Stimulated activated CD4-positive, alpha-beta T cell treated with anti-CD3 and anti-CD28 coated beads, Interleukin-12 subunit alpha, Interleukin-12 subunit beta, amount 100 ng/mL, for 4 hours (primary cell): ENCODE measurements at places on chromosomes 12 and 14.

DNA sequence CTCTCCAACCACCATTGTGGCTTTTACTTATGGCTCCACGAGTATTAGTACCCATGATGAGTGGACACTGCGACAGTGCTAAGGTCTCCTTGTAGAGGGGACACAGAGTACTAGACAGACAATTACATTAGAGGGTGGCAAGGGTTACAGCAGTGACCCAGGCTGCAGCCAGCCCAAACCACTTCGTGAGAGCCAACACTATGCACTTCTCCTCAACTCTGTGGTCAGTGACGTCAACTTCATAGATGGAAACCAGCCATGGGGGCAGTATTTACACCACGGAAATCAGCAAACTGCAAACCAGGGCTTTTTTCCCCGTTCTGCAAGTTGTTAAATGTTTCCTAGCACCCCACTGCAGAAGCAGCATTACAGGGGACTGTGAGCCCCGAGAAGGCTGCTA lies 61.6 kb upstream of the ZFP36L1 start:
- no peak for DNase-seq

DNA sequence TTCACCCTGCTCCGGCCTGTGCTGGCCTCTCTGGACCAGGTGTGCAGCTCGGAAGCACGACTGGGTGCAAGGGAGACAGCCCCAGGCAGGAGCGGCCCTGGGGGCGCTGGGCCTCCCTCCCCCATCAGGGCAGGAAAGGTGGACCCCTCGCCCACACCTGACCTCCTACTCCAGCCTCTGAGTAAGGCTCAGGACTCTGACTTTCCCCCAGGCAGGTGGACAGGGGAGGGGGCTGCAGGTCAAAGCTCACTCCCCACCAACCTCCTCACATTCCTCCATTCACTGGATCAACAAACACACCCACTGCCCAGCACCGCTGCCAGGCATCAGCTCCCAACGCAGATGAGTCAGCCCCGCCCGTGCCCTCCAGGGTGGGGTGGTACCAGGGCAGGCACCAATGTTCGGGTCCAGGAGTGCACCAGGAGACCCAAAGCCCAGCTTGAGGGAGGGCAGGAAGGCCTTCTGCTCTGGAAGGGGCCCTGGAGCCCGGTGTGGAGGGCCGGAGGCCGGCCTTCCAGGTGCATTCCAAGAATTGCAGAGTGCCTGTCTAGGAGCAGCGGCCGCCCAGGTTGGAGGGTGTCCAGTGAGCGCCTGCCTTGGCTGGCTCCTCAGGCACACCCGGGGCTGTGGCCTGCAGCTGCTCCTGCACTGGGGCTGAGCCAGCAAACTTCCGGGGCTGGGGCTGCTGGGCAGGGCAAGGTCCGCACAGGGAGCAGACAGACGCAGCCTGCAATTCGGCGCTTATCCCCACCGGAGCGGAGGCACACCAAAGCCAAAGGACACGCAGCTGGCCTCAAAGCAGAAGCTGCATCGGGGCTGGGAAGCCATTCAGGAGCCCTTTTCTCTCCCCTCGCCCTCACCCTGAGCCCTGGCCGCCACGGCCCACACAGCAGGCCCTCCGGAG lies 1.6 kb upstream of the INF2 start:
- DNase-seq = no peak

GRCh38 chr14:87667659-87668058 lies 325.3 kb downstream of the GALC start:
- no peak for DNase-seq

GRCh38 chr14:78164226-78164853 lies 5.8 kb upstream of the NRXN3 start:
- no peak for DNase-seq

- DNase-seq = no peak
Measured at GRCh38 chr14:74984236-74985027, 18.3 kb upstream of the EIF2B2 start.

- DNase-seq = no peak
Measured at GRCh38 chr14:100051103-100051502, 14.1 kb upstream of the EVL start.

DNA sequence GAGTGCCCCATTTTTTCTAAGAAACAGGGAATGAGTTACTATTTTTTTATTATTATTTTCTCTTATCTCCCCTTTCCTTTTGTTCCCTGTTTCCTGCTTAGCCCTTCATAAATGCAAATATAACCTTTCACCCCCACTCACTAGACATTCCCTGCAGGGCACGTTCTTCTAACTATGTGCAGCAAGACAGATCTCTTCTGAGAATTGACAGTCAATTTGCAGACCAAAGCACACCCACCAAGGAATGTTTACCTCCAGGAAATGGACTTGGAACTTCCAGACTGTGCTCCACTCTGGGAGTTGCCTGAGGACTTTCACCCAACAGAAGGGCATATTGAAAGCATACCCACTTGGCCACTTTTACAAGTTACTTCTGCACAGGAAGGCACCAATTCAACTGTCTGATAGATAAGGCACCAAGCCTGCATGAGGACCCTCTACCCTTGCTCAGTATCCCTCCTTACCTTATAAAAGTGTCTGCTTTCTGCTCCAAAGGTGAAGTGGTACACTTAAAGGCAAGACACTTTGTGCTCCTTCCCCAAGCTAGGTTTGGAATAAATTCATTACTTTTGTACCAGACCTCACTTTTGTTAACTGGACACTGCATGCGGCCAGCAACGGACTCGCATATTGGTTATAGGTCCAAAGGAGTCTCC lies 6.5 kb downstream of the TAS2R19 start:
- no peak for DNase-seq

- DNase-seq = no peak
Measured at GRCh38 chr12:66065641-66066136, 64.9 kb downstream of the LLPH start.

DNA sequence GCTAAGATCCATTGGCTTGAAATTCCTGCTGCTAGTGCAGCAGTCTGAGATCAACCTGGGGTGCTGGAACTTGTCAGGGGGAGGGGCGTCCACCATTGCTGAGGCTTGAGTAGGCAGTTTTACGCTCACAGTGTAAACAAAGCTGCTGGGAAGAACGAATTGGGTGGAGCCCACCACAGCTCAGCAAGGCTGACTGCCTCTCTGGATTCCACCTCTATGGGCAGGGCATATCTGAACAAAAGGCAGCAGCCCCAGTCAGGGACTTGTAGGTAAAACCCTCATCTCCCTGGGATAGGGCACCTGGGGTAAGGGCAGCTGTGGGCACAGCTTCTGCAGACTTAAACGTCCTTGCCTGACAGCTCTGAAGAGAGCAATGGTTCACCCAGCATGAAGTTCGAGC lies 191.7 kb downstream of the ALG10B start:
- no peak for DNase-seq

- no peak for DNase-seq
Measured at GRCh38 chr14:60323199-60323896, 74.3 kb downstream of the PPM1A start.

- peak; percentile 80 for DNase-seq
Measured at GRCh38 chr14:106556665-106557289, 1030.4 kb downstream of the TMEM121 start.

GRCh38 chr12:108849660-108850059 lies 7.7 kb downstream of the SSH1 start:
- DNase-seq = no peak

DNA sequence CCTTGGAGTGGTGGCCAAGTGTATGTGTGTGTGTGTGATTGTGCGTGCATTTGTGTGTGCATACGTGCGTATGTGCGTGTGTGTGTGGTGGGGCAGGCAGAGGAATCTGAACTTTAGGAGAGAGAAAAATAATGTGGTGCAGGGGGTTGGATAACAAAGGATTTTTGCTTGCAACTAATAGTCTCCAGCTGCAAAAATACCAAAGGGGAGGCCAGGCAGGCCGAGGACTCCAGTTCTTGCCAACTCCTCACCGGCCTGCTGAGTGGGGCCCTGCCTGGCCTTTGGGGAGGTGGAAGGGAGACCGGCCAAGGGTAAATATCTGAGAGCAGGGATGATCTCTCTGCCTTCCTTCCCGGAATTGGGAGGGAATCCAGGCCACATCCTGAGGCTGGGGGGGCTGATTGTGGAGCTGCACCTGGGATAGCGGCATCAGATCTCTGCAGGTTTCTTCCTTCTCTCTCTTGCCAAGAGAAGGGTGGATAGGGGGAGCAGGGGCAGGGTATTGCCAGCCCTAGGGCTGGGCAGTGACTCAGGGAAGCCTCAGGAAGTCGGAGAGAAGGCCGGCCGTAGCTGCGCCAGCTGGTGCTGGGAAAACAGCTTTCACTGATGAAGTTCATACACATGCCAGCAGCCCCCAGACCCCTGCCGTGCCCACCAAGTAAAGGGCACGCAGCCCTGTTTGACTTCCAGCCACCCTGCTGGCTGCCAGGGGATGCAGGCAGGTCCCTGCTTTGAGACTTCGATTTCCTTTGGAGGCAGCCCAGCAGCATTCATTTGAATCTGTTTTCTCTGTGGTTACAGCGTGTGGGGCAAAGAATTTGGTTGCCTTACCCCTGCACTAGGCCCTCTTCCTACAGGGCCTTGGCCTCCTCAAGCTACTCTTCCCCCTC lies 4.6 kb upstream of the LRP1-AS start:
- DNase-seq = no peak

DNA sequence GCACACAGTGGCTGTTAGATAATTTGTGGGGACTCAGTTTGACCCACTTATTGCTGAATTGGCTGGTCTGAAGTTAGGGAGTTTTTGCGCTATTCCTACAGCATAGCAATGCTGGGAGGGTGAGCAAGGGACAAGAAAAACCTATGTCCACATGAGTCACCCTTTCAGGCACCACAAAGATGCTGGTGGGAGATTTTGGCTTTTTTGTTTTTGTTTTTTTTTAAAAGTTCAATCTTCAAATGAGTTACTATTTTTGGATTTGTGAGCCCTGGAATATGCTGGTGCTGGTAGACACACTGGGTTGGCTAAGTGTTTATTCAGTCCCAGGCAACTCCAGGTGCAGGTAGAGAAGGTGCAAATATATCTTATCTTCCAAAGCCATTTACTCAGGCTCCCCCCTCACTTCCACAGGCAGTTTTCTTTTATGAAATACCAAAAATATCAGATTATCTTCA lies 143.4 kb downstream of the BTG1 start:
- DNase-seq = no peak

DNA sequence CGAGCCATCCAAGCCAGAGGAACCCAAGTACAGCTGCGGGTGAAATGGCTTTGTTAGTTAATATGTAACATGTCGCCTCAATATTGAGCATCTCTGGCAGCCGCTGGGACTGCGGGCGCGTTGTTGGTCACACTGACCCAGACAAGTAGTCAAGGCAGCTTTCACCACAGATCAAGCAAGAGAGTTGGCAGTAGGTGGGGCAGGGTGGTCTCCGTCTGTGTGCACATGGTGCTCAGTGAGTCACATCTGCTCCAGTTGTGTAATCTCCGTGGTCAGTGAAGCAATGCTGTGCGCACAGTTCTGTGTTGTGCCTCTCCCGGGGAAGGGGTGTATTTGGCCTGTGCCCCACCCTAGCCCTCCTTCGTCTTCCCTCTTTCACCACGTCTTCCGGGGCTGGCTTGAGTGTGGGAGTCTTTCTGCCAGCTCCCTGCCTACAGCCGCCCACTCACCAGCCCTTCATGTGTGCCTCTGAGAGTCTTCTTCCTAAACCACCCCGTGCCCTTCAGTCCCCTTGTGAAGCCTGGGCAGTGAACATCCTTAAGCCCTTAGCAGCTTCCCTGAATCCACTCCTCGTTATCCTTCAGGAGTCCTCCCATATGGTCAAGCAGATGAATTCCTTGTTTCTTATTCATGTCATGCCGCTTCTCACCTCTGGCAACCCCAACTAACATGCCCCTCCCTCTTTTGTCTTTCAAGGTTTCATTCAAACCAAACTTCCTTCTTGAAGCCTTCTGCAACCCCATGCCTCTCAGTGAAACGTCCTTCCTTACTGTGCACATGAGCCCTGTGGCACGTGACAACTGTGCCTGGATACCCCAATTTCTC lies 242.1 kb downstream of the CACNA1C start:
- DNase-seq = no peak

DNA sequence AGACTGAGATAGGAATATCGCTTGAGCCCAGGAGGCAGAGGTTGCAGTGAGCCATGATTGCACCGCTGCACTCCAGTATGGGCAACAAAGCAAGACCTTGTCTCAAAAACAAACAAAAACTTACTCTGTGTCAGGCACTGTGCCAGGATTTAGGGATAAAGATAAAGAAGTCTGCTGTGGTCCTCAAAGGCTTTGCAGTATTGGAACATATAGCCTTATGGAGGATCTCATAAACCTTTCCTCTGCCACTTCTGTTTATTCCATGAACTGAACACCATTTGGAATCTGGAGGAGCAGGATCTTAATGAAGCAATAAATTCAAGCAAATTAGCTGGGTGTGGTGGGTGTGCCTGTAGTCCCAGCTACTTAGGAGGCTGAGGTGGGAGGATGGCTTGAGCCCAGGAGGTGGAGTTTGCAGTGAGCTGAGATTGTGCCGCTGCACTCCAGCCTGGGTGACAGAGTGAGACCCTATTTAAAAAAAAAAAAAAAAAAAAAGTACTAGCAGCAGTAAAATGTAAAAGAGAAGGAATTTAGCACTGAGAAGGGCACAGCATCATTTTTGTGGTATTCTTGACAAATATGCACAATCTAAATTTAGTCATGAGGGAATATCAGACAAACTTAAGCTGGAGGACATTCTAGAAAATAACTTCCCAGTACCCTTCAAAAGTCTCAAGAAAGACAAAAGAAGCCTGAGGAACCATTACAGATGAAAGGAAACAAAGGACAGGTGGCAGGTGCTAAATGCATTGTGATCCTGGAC lies 27.1 kb downstream of the BMAL2 start:
- no peak for DNase-seq

- DNase-seq = peak; percentile 23
Measured at GRCh38 chr12:104720339-104721038, 237.6 kb downstream of the SLC41A2 start.

DNA sequence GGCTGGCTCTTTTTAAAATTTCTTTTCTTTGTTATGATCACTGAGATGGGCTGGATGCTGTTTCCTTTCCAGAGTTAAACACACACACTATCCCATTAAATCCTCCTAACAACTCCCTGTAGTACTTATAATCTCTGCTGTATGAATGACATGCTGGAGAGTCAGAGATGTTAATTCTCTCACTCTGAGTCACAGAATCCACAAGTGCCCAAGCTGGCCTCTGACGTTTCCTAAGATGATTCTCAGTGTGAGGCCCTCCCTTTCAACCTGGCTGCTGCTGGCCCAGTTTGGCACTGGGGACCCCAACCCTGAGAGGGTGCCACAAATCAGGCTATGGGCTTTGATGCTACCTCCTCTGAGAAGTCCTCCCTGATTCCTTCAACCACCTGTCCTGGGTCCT lies 5.4 kb downstream of the NOS1 start:
- DNase-seq = no peak

- DNase-seq = no peak
Measured at GRCh38 chr14:94129758-94130414, 482 bp upstream of the IFI27L2 start.
